GM23338 (cell line): ENCODE measurements at places on chromosomes 6 and 20.

DNA sequence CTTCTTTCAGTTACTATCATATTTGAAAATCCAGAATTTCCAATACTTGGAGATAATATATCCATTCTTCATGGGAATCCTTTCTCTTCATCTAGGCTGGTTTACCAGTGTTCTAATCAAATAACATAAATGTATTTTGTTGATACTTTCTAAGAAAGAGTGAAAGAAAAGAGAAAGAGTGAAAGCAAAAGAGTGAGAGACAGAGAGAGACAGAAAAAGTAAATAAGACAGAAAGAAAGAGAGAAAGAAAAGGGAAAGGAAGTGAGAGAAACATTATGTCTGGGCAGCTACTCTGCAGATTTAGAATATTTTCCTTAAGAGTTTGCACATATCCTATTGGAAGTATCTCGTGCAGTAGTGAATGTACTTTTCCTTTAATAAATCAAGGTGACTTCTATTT is 781.0 kb upstream of the GJE1 start:
- DNase-seq: no peak

DNA sequence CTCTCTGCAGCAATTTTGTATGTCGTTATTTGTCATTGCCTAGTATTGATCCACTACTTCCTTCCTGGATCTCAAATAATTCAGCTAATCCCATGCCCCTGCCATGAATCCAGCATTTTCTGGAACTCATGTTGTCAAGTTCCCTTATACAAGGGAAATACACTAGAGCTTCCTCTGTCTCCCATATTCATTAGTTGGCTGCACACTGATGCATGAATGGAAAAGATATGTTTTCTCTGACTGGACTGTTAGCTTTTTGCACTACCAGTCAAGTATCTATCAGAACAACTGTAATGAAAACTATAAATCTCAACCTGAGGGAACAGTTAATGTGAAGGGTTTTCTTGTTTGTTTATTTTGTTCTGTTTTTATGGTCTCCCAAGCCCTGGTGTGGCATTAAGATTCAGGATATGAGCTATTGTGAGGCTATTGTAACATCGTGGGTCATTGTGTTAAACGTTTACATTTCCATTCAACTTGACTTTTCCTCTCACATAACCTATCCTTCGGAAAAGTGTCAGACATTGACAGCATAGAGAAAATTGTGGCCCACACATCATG is 102.5 kb upstream of the FAM8A1 start:
- DNase-seq: no peak

DNA sequence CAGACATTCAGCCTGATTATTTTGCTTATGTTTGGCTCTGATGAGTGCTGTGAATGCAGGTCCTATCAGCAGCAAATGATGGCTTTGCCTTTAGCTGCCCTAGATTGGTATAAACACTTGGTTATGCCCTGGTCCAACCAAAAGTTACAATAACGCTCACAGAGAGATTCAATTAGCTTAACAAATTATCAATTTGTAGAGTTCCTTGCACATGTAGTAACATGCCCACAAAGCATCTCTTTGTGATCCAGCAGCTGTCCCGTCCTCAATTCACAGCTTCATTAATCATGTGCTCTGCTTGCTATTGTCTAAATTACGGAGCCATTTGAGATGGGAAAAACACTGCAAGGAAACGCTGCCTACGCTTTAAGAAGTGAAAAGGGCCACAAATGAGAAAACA is 457.9 kb downstream of the HDGFL1 start:
- DNase-seq: no peak

DNA sequence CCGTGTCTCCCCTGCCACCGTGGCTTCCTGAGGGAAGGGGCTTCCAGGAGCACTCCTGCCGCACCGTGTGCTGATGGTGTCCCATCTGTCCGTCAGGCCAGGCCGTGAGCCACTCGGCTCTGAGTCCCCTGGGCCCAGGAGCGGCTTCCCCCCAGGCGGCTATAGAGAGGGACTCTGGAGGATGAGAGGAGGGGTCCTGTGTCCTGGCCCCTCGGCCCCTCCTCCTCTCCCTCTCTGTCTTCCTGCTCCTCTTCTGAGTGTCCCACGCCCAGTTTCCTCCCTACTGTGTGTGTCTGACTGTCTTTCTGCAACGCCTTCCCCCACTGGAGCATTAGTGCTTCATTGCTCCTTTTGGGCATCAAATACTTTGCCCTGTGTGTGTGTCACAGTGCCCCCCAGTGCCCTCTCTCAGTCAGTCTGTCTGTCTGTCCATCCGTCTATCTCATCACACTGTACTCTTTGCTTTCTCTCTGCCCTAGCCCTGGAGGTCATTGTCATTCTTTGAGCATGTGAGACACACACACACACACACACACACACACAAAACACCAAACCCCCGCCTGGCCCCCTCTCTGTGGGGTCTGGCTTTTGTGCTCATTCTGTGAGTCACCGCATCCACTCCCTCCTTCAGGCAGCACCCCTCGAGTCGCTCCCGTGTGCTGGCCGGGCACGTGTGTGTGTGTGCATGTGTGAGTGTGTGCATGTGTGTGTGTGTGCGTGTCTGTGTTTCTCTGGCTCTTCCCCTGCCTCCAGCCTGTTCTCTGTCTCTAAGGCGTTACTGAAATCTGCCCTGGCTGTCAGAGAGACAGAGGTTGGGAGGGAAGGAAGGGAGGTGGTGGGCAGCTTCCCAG is 71.9 kb downstream of the SRC start:
- DNase-seq: no peak

GRCh38 chr6:41092421-41093140 is 19.8 kb downstream of the NFYA start:
- DNase-seq: peak; percentile 21

- no peak for DNase-seq
These were observed 98.3 kb downstream of the SIM1 start for GRCh38 chr6:100366419-100366818.

DNA sequence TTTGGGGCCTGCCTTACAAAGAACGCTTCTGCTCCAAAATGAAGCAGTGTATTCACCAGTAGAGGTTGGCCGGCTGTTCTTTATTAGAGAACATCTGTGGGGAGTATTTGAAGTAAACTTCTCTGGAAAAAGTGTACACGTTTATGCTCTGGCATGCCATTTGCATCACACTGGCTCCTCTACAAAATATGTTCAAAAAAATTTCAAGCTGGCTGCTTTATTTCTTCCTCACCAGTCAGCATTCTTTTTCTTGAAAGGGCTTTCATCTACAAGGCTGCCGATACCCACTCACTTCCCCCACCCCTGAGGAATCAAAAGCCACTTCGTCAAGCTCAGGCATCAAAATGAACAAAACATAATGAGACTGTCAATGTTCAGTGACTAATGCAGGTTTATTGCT is 294.1 kb downstream of the TFAP2B start:
- no peak for DNase-seq

GRCh38 chr20:3707508-3707899 is 4.9 kb downstream of the SIGLEC1 start:
- DNase-seq: no peak

- no peak for DNase-seq
These were observed 99.6 kb upstream of the SLC24A3 start for GRCh38 chr20:19112828-19113227.

GRCh38 chr20:328975-329695 is 3.8 kb downstream of the SOX12 start:
- DNase-seq: no peak

DNA sequence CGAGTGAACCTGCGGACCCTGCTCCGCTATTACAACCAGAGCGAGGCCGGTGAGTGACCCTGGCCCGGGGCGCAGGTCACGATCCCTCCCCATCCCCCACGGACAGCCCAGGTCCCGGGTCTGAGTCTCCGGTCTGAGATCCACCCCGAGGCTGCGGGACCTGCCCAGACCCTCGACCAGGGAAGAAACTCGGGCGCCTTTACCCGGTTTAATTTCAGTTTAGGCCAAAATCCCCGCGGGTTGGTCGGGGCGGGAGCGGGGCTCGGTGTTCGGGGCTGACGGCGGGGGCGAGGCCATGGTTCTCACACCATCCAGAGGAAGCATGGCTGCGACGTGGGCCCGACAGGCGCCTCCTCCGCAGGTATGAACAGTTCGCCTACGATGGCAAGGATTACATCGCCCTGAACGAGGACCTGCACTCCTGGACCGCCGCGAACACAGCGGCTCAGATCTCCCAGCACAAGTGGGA is 46.9 kb upstream of the TRIM26 start:
- DNase-seq: peak; percentile 56

- DNase-seq: no peak
These were observed 817.1 kb downstream of the KIF16B start for GRCh38 chr20:15756002-15756753.

DNA sequence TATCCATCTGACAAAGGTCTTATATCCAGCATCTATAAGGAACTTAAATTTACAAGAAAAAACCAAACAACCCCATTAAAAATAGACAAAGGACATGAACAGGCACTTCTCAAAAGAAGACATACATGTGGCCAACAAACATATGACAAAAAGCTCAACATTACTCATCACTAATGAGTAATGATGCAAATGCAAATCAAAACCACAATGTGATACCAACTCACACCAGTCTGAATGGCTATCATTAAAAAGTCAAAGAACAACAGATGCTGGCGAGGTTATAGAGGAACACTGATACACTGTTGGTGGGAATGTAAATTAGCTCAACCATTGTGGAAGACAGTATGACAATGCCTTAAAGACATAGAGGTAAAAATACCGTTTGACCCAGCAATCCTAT is 13.9 kb downstream of the MACROD2 start:
- no peak for DNase-seq

DNA sequence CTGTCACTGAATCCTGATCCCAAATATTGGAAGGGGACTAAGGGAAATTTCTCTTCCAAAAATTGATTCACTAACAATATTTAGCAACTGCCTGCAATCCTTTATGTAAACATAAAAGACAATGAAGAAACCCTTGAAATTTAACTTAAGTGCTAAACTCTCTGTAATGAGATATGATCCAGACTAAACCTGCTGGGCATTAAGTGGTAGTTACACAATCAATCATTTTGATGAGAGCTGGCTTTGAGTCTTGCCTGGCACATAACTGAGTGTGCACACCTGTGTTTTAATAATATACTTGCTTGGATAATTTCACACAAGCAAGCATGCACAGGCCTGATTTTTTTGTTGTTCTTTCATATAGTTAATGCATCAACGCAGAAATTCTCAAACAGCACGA is 9.8 kb upstream of the ZFP64 start:
- no peak for DNase-seq

DNA sequence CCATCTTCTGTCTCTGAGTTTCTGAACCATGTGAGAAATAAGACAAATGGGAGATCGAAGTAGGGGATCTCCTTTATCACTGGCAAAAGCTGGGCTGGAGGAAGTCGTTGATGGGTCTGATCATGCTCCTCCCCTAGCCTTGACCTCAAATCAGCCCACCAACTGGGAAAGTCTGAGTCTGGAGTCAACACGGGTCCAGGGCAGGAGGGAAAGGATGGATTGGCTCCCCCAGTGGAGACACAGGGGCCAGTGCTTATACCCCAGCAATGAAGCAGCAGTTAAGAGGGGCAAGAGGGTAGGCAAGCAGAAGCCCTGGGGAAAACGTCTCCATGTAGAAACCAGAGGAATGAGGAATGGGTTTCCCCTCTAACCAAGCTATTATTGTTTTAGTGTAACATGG is 152.6 kb downstream of the TBC1D7 start:
- DNase-seq: peak; percentile 72

DNA sequence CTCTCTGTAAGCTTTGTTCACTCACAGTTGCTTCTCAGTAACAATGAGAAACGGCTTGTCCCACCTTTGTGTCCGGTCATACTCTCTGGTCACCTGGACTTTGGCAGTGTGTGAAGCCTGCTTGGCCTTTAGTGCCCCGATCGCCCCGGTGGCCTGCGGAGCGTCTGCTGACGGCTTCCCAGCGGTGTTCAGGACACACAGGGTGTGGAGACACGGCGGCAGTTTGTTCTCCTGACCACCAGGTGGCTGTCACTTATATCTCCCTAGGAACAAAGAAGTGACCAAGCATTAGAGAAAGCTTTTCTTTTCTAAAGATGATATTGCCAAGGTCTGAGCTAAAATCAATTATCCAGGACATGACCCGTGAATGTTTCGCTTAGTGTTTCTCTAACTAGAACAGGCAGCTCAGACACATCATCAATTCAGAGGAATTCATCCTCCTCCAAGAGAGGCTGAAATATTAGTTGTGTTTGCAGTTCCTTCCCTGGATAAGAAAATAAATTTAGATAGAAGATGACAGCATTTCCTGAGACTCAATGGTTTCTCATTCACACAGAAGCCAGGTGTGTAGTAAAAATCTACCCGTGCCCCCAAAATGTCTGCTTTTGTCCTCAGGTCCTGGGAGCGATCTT is 167.4 kb upstream of the THBS2 start:
- DNase-seq: peak; percentile 57

GRCh38 chr6:84645563-84646266 is 118.7 kb downstream of the TBX18 start:
- no peak for DNase-seq

- peak; percentile 98 for DNase-seq
These were observed 3.8 kb downstream of the SPAG4 start for GRCh38 chr20:35619196-35620095.

DNA sequence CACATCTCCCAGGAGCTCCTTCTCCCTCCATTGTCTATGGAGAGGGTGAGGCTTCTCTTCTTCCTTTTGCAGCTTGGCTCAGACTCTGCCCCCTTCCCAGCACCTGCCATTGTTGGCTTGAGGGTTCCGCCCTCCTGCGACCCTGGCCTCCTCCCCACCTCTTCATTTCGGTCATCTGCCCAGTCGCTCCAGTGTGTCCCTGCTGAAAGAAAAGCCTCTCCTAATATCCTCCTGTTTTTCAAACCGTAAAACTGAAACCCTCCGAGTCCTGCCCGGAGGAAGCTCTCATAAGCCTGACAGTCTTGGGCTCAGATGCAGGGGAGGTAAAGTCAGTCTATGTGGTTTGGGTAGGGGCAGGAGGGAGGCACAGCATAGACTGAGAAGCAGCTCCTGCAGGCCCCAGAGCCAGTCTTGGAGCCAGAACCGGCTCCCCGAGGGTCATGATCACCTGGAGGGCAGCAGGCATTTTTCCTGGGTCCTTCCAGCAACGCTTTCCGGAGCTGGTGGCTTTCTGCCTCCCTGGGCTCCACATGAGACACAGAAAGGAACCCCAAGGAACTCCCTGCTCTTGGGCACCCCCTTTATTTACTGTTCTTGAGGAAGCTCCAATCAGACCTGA is 235.1 kb downstream of the SMOC2 start:
- DNase-seq: no peak

GRCh38 chr20:61686051-61686936 is 379.4 kb downstream of the TAF4 start:
- DNase-seq: no peak

GRCh38 chr20:62050166-62051120 is 15.2 kb downstream of the TAF4 start:
- no peak for DNase-seq

GRCh38 chr6:30378290-30378937 is 33.5 kb downstream of the RPP21 start:
- peak; percentile 74 for DNase-seq
